Epithelial cell of alveolus of lung (primary cell): ENCODE measurements at places on chromosomes 1 and 21. TPM values are rescaled to one million over a fixed set of nuclear protein-coding genes. Genes with fewer than 3 reads are reported as not detected.

The AQP10 gene
- under 0.01 TPM in 1 of 2 replicates, not detected in the other for total RNA-seq

The HRNR gene
- not detected in 2 replicates for total RNA-seq

The HSD3B1 gene
- 0.39 TPM in 1 of 2 replicates, not detected in the other for total RNA-seq

The C1orf185 gene
- total RNA-seq = not detected in 2 replicates

The OR2M3 gene
- not detected in 2 replicates for total RNA-seq

The RAB25 gene
- total RNA-seq = 0.80 and 3.4 TPM in 2 replicates

The PGLYRP4 gene
- total RNA-seq = not detected in 2 replicates

The LAD1 gene
- total RNA-seq = 0.48 and 3.4 TPM in 2 replicates

The ZBED6 gene
- total RNA-seq = 11.4 and 16.0 TPM in 2 replicates

The TFB2M gene
- 14.3 and 15.3 TPM in 2 replicates for total RNA-seq

The THEM5 gene
- total RNA-seq = not detected in 2 replicates

The BSDC1 gene
- total RNA-seq = 53.8 and 59.6 TPM in 2 replicates

The SELP gene
- not detected in 2 replicates for total RNA-seq

The CSF1 gene
- total RNA-seq = 29.0 and 33.3 TPM in 2 replicates

The OPRD1 gene
- total RNA-seq = 0.16 TPM in 1 of 2 replicates, not detected in the other

The NR1I3 gene
- total RNA-seq = not detected in 2 replicates

The UHMK1 gene
- 44.1 and 44.3 TPM in 2 replicates for total RNA-seq

The DDAH1 gene
- 6.0 and 27.3 TPM in 2 replicates for total RNA-seq

The SLC5A9 gene
- total RNA-seq = not detected in 2 replicates

The CFAP45 gene
- 0.48 and 0.65 TPM in 2 replicates for total RNA-seq

The ZNF593OS gene
- total RNA-seq = not detected in 2 replicates

The CELA2B gene
- total RNA-seq = not detected in 2 replicates

The NOC2L gene
- total RNA-seq = 69.9 and 96.8 TPM in 2 replicates

The RYR2 gene
- total RNA-seq = under 0.01 and 0.08 TPM in 2 replicates

The VWA5B1 gene
- total RNA-seq = under 0.01 TPM in 1 of 2 replicates, not detected in the other

The LEFTY2 gene
- total RNA-seq = not detected in 2 replicates

The AGO4 gene
- 4.9 and 6.5 TPM in 2 replicates for total RNA-seq

The CHTOP gene
- 41.9 and 53.7 TPM in 2 replicates for total RNA-seq

The CYYR1 gene
- 1.4 and 4.2 TPM in 2 replicates for total RNA-seq

The WNT4 gene
- total RNA-seq = 0.56 TPM in 1 of 2 replicates, not detected in the other

The DNALI1 gene
- 8.0 and 12.6 TPM in 2 replicates for total RNA-seq

The CDC7 gene
- 6.4 and 8.8 TPM in 2 replicates for total RNA-seq

The PADI1 gene
- not detected in 2 replicates for total RNA-seq

The SORT1 gene
- total RNA-seq = 8.9 and 10.2 TPM in 2 replicates

The ERG gene
- total RNA-seq = 0.26 and 0.32 TPM in 2 replicates

The CYP4A22 gene
- total RNA-seq = not detected in 2 replicates

The ITLN2 gene
- total RNA-seq = not detected in 2 replicates

The PLA2G2C gene
- not detected in 2 replicates for total RNA-seq
